ENCODE measurements at places on chromosomes 7 and 10. TPM values are rescaled to one million over a fixed set of nuclear protein-coding genes. Genes with fewer than 3 reads are reported as not detected.

- no peak for DNase-seq
These were observed 103.9 kb downstream of the AASS start for GRCh38 chr7:122040147-122040546.

DNA sequence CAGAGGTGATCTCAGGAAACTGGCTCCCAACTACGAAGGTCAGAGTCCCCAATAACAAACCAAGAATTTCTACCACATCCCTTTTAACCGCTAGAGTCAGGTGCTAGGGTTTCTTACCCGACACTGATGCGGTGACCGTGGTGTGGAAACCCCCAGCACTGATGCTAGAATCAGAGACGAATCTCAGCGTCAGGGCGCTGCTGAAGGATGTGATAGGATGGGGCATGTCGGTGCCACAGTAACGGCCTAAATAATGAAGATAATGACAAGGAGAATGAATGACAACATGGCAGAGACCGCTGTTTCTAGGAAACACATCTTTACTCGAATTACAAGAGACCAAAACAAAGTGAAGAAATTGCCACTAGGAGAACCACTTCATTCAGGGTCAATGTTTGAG, 131.1 kb upstream of the RSU1 start:
- no peak for DNase-seq

Gene PLCE1
- total RNA-seq = 0.24 TPM

Gene MACROH2A2
- total RNA-seq = 4.9 TPM

- no peak for DNase-seq
These were observed 10.7 kb downstream of the KMT2E start for GRCh38 chr7:105024734-105025133.

- DNase-seq = no peak
These were observed 26.9 kb downstream of the ABLIM1 start for GRCh38 chr10:114631090-114631665.

Gene TCAF1
- total RNA-seq = 52.9 TPM

Gene GPR146
- 13.3 TPM for total RNA-seq

DNA sequence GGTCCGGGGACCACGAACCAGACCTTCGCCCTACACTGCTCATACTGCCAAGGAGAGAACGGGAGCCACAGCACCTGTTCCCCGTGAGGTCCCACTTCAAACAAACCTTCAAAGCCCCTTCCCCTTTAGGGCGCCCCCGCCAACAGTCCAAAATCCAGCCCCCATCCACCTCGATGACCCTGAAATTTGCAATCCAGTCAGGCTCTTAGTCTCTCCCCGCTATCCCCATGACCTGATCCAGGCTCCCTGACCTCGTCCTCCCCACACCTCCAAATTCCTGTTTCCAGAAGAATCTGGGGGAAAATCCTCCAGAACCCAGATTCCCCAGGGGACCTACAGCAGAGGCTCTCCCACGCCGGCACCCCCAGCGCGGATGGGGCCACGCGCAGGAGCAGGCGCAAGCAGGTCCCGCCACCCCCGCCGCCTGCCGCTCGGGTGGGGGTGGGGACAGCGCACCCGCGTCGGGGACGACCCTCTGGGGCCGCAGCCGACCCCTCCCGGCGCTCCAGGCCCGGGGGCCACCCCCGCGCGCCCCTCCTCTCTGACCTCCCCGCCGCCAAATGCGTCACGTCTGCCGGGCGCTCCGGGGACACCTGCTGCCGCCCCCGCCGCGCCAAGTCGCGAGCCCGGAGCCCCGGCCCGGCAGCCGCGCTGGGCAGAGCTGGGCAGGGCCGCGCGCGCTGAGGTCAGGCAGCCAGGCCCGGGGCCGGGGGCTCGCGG, 753 bp downstream of the CAMK2B start:
- DNase-seq = no peak

DNA sequence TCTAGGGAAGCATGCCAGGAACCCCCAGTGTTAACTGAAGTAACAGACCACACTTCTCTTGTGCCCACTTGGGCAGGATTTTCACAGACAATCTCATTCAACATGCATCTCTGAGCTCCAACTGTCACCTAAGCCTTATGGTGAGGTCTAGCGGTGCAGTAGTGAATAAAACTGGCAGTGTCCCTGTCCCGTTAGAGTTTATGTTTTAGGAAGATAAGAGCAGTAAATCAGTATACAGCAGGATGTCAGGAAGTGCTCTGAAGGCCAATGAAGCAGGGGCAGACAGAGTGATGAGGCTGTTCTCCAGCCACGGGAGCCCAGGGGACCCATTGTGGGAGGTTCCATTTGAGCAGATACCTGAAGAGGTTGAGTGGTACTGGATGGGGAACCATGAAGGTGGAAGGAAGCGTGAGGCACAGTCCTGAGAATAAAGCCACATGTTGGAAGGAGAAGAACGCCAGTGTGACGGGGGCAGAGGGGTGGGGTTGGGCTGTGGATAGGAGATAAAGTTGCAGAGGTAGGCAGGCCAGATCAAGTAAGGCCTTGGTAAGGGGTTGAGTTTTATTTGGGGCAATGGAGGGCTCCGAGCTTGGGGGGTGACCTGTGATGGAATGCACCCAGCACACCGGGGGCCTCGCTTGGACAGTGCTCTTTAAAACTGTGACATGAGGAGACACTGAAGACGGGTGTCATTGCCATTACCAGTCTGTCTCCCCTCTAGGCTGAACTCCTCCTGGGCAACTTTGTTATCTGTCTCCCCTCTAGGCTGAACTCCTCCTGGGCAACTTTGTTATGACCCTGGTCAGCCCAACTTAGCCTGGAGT, 6.6 kb downstream of the GDF10 start:
- no peak for DNase-seq

- peak; percentile 56 for DNase-seq
These were observed 171.5 kb downstream of the ZMYND11 start for GRCh38 chr10:306675-307185.

- DNase-seq = no peak
These were observed 46.6 kb upstream of the GRID1 start for GRCh38 chr10:86413046-86413728.

Gene AKR1C8
- 7.8 TPM for total RNA-seq

GRCh38 chr7:116857052-116857451, 5.3 kb upstream of the CAPZA2 start:
- DNase-seq = no peak

DNA sequence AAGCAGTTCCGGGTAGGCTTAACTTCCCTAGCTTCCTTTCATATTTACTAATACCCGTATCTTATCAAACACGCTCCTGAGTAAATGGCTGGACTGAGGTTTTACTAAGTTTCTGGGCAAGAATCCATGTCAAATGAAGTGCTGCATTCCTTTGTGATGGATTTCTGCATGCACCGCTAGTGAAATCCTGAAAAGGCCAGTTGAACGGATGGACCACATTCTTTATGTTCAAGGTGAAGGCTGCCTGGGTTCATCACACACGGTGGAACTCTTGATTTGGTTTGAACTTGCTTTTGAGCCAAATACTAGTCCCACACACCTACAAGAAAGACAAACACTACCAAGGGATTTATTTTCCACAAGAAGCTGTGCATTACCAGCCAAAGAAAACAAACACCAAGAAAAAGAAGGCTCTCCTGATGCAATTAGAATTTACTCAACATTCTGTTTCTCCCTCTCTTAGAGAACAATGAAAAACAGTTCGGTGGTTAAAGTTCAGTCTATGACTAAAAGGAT, 255.0 kb upstream of the SEMA3C start:
- no peak for DNase-seq

GRCh38 chr7:65238785-65239184, 134.9 kb upstream of the ZNF92 start:
- DNase-seq = no peak

Data from right lobe of liver (tissue), 6 donors.